ENCODE measurements at places on chromosomes 7 and 10. TPM values are rescaled to one million over a fixed set of nuclear protein-coding genes. Genes with fewer than 3 reads are reported as not detected.
A peak's percentile ranks its signal among the peaks of the same experiment; 100 is the strongest.

DNA sequence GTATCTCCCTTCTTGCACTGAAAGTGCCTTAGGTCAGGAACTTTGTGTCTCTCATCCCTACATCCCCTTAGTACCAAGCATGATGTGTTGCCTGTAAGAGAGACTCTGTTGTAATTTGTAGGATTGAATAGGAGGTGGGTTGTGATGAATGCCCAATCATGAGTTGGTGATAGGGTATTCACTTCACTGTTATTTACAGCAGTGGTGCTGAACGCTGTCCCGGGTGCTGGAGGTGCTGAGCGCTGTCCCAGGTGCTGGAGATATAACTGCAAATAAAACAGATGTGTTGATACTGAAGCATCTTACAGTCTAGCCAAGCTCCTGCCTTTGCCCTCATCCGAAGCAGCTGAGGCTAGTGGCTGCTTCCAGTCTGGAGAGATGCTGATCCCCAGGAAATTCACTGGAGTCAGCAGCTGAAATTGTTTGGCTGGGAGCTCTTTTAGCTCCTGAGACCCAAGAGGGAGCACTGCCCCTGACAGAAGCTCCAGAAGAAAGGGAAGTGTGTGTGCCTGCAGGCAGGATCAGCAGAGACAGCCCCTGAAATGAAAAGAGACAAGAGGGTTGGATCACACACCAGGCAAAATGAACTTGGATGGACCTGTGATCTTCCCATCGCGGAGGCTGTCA lies 183.4 kb downstream of the SORCS3 start:
- DNase-seq, result peak; percentile 36

- DNase-seq, result no peak
These were observed 124.8 kb downstream of the ACTR3B start for GRCh38 chr7:152884321-152884720.

- DNase-seq, result no peak
These were observed 14.5 kb upstream of the ZNF273 start for GRCh38 chr7:64888561-64888900.

The FAM25A gene
- polyA plus RNA-seq, result not detected

The HTR7 gene
- polyA plus RNA-seq, result 0.36 TPM
